T-helper 9 cell (primary cell): ENCODE measurements at places on chromosomes 4 and X.

GRCh38 chrX:35696760-35697234 is 101.3 kb upstream of the MAGEB16 start:
- DNase-seq, result no peak

DNA sequence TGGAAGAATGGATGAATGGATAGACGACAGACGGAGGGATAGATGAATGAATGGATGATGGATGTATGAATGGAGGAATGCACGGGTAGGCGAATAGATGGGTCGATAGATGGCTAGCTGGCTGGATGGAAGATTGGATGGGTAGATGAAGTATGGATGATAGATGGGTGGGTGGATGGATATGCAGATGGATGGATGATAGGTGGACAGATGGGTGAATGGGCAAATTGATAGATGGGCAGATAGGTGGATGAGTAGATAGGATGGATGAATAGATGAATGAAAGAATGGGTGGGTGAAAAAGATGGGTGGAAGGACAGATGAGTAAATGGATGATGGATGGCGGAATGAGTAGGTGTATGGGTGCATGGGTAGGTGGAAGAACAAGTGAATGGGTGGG is 57.3 kb downstream of the EVC2 start:
- no peak for DNase-seq

DNA sequence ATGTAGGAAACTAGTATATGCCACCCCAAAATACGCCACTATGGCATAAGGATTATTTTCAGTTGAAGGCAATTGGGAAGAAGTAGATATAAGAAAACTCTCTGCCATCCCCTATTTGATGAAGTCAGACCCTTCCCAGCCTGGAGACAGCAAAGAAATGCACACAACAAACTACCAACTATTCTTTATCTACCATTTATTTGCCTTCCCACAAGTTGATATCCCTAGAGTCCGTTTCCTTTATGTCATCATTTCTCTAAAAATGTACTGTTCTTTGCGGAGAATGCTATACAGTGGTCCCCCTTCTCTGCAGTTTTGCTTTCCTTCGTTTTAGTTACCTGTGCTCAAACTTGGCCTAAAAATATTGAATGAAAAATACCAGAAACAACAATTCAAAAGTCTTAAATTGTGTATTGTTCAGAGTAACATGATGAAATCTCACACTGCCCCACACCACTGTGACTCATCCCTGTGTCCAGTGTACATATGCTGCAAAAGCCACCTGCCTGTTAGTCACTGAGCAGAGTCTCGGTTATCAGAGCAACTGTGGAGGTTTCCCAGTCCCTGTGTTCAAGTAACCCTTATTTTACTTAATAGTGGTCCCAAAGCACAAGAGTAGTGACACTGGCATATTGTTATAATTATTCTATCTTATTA is 152.3 kb downstream of the WDFY3 start:
- no peak for DNase-seq

GRCh38 chrX:107971636-107972035 is 10.5 kb downstream of the TEX13B start:
- no peak for DNase-seq

- no peak for DNase-seq
These were observed 197.2 kb upstream of the VCX3A start for GRCh38 chrX:6732101-6732500.

DNA sequence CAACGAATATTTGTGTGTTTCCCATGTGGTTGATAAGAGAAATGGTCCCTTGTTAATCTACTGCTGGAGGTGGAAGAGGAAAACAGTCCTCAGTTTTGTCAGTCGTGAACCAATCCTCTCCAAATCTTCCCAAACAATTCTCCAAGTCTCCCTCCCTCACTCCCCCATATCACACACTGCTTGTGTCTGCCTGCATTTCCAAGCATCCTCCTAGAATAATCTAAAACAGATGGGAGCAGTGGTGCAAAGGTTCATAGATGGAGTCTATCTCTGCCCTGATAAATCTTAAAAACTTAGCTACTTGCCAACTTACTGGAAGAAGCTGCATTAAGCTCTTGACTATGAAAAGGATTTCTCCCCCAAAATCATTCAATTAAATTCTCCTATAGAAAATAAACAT is 43.7 kb upstream of the SH3KBP1 start:
- no peak for DNase-seq

DNA sequence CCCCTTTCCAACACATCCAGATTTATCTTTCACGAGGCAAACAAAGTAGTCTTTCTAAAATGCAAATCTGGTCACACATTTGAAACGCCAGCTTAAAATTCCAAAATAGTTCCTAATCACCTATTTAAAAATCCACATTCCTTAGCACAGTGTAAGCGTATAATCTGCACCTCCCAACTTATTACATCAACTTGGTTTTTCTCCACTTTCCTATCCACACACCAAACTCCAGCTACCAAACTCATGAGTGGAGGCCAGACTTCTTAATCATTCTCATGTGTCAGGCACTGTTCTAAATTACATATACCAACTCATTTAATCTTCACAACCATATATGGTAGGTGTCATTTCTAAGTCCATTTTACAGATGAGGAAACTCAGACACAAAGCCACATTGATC is 33.8 kb downstream of the ENOX2 start:
- no peak for DNase-seq

DNA sequence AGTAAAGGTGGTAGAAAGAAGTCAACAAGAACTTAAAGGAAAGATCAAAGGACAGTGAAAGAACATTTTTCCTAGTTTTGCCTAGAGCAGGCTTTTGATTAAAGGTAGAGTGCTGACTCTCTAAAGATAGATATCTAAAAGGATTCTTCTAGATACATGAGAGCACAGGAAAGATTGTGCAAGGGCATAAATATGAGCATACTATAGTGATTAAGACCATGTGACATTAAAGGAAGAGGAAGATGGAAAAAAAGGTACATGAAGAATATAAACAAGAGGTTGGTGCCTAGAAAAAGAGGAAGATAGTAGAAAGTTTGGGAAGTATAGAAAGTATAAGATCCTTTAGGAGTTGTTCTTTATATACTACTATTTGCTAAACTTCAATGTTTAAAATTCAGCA is 26.1 kb upstream of the TET2 start:
- DNase-seq, result no peak

DNA sequence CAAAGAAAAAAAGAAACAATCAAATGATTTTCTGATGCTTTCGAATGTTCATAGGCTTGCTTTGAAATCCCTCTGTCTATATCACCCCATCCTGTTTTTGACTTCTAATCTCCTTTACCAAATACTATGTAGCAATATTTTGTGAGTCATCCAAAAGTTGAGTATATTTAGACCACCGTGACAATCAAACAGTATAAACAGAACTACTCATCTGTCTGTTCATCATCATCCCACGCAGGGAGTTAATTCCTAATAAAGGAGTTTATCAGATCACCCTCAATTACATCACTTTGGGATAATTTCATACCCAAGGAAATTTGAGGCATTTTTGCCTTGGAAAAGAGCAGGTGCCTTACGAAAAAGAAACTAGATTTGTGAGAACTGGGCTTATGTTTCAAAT is 212.9 kb downstream of the CBR4 start:
- DNase-seq, result no peak

DNA sequence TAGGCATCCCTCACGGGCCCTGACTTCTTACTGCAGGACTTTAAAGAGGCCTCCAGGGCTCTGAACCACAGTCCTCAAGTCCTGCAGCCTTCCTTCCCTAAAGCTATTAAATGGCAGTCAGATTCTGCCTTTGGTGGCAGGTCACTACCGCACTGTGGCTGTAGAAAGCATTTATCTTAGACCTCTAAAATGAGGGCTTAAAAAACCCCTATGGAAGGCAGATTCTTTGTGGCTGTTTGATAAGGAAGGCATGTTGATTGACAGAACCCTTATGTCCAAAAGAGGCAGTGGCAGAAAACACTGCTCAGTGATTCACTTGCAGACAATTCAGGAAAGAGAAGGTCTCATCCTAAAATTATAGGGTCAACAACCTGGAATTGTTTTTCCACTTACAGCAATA is 79.2 kb downstream of the FBXL5 start:
- DNase-seq, result no peak

DNA sequence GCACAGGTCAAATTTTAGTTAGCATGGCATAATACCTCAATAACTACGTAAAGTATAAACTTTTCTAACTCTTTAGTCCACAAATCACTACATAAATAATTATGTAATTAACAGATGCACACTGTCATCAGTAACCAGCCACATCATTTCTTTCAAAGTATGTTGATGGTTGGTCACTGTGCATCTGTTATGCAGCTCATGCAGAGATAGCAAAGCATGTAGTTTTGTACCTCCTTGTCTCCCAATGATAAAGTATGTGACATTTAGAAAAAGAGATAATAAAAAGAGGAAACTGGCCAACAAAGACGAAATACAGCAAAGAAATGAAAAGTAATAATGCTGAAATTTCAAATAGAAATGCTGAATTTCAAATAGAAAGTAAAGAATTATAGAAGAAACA is 2.9 kb downstream of the LAMTOR3 start:
- DNase-seq, result no peak

GRCh38 chr4:125693228-125693627 is 378.5 kb downstream of the FAT4 start:
- no peak for DNase-seq

GRCh38 chr4:25180524-25181131 is 20.4 kb upstream of the SEPSECS start:
- DNase-seq, result peak; percentile 7

- no peak for DNase-seq
These were observed 187.0 kb upstream of the PPARGC1A start for GRCh38 chr4:24076811-24077210.
